ENCODE measurements at places on chromosomes 12 and 14.

GRCh38 chr12:29518407-29518806 lies 20.9 kb upstream of the OVCH1 start:
- no peak for DNase-seq

- DNase-seq: no peak
Observed at GRCh38 chr12:31015215-31015614, 58.4 kb upstream of the DDX11 start.

DNA sequence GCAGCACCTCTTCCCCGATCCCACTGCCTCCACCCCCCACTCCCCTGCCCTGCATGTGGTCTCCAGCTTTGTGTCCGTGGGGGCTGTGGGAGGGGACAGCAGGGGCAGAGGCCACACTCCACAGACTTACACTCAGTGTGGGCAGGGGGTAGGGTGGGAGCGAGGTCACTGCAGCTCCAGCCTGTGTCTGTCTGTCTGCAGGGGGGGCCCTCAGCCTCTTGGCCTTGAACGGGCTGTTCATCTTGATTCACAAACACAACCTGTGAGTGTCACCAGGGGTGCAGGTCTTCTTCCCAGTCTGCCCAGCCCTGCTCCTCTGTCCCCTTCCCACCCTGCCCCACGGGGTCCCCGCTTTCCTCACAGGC lies 6.5 kb downstream of the NOC4L start:
- no peak for DNase-seq

DNA sequence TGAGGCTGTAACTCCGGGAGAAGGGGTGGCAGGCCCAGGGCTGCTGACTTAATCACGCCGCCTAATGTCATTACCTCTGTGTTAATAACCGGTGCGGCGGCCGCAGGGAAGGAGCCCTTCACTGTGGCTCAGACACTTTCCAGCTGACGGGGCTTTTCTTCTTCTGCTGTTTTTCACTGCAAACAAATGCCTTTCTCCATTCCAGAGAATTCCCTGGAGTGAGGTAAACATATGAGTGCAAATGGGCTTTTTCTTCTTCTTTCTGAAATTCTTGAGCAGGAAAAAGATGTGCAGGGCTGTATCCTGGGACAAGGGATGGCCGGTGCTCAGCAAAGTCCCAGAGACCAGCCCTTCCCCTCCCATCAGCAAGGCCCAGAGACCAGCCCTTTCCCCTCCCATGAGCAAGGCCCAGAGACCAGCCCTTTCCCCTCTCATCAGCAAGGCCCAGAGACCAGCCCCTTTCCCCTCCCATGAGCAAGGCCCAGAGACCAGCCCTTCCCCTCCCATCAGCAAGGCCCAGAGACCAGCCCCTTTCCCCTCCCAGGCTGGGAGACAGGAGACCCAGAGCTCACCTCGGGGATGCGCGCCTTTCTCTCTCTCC lies 33.4 kb upstream of the FAM181A start:
- no peak for DNase-seq

DNA sequence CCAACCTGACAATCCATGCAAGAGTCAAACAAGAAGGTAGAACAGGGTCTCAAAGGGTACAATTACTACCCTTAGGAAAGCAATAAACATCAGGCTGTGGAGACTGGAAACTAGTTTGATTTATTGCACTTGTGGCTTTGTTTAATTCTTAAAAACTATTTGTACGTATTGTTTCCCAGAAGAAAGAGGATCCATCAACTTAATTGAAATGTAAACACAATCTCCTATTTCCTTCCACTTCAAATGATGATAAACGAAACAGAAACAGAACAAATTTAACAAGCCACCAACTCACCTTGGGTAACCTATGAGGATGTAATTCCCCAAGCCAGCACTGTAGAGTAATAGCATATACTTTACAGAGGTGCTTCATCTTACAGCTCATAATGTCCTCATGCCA lies 8.0 kb downstream of the STXBP6 start:
- DNase-seq: no peak

- DNase-seq: no peak
Observed at GRCh38 chr14:87041290-87042020, 951.5 kb downstream of the GALC start.

- no peak for DNase-seq
Observed at GRCh38 chr12:8638951-8639350, 23.7 kb downstream of the MFAP5 start.

DNA sequence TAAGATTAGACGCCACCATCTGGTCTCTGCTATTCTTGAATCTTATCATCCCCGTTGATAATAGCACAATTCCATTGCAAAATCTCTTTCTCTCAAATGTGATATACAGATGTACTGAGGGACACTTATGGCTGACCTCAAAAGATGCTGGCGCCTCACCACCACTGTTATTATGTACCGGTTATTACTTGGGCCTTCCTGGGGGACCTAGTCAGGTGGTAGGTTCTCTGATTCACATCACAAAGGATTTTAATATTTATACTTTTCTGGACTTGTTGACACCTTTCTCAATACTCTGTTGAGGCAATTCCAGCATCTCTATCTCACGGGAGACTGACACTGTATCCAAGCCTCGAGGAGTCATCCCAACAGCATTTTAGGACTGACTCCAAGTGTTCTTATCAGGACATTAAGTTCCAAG lies 21.3 kb upstream of the FAM234B start:
- DNase-seq: no peak

DNA sequence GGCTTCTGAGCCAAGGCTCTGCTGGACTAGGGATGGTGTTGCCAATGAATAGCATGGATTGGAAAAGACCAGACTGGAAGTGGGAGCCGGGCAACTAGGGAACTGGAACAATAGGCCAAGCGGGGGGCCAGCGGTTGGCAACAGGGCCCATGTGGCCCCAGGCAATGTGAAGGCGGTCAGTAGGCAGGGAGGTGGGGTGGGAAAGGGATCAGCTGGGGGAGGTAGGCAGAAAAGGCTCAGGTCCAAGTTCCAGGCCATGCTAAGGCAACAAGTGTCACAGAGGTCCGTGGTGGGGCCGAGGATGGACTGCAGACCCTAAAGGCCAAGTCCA lies 14.9 kb upstream of the MLXIP start:
- no peak for DNase-seq

- no peak for DNase-seq
Observed at GRCh38 chr14:32706721-32707519, 231.8 kb upstream of the NPAS3 start.

DNA sequence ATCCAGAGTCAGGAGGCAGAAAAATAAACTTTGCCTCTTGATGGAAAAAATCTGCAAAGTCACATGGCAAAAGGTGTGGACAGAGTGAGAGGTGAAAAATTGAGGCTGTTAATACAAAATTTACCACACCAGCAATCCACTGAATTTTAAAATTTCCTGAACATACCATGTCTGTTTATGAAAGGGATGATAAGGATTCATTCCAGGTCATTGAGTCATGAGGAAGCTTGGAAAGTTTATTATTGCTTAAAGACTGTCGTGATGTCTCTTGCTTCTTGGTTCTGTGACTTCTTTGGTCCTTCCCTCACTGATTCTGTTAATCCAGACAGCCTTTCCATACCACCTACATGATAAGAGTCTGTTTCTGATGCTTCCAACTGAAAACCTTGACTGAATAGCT lies 73.2 kb downstream of the TTC6 start:
- no peak for DNase-seq

- DNase-seq: no peak
Observed at GRCh38 chr14:84456946-84457345, 1073.0 kb upstream of the FLRT2 start.

DNA sequence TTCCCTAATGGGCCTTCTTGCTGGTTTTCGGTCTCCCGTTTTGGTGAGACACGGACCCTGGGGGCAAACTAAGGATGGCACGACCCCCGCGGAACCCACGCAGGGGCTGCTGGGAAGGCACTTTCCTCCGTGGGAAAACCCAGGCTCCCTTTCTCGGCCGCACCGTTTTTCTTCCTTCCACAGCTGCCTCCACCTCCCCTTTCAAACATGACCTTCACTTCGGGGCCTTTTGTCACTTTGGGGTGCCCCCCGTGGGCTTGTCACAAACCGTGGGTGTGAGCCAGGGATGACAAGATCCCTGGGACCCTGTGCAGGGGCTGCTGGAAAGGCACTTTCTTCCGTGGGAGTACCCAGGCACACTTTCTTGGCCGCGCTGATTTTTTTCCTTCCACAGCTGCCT lies 268.7 kb downstream of the ALG10 start:
- DNase-seq: no peak

- DNase-seq: no peak
Observed at GRCh38 chr12:4261655-4262054, 11.9 kb upstream of the CCND2 start.

- no peak for DNase-seq
Observed at GRCh38 chr14:52918486-52918885, 32.4 kb downstream of the FERMT2 start.

DNA sequence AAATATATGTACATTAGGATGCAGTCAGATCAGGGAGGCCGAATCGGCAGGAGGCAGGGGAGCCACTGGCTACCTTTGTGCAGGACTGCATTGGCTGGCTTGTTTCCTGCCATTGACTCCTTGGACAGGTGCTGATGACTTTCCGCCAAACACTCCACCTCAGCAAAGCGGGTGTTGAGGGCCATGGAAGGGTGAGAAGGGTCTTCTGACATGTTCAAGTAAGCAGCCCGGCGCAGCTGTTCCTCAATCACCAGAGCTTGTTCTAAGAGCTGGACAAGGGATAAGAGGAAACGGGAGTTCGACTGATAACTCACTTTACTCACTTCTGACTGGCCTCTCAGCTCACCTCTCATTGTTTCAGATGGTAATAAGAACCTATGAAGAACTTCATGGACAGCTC lies 4.9 kb upstream of the NOP2 start:
- no peak for DNase-seq

GRCh38 chr12:87382959-87383566 lies 646.1 kb downstream of the C12orf50 start:
- DNase-seq: no peak

DNA sequence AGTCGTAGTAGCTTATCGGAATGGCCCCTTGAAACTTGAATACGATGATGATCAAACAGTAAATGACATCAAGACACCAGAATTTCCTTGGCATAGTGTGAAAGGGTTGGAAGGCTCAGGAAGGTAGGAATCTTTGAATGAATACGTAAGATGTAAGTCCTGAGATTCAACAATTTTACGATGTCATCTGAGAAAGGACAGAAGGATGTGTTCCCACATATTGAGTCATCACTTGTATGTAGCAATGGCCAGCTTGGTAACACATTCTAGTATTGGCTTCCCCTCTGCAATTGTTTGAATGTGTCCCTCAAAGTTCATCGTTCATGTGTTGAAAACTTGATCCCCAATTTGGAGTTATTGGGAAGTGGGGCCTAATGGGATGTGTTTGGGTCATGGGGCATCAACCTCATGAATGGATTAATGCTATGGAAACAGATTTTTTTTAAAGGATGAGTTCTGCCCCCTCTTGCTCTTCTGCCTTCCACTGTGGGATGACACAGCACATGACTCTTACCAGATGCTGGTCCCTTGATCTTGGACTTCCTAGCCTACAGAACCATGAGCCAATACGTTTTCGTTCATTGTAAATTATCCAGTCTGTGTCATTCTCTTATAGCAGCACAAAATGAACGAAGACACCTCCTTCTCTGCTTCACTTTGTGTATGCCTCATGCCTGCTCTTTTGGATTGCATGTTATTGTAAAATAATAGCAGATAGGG lies 284.6 kb downstream of the BCAT1 start:
- DNase-seq: no peak

- DNase-seq: no peak
Observed at GRCh38 chr12:83010169-83010804, 323.6 kb downstream of the TMTC2 start.

DNA sequence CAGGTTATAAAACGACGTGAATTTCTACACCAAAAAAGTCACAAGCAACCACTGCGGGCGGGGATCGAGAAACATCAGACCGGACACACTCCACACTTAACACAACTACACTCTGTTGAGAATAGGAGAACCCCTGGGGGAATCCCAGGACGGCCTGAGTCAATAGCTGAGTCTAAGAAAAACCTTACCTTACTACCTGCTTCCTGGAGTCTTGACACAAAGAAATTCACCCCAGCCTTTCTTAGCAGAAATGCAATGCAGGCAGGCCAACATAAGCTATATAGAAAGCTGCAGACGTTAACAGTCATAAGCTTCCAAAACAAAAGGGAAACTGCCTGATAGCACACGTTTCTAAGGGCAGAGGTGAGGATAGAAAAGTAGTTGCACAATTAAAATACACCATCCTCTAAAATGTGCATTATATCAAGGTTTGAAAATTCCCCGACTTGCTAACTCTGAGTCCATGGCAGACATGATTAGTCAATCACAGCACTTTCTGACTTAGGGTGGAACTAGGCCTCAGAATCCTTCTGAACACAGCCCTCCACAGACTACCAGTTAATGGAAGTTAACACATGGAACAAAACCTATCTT lies 68.0 kb downstream of the CCDC88C start:
- DNase-seq: peak; percentile 59

GRCh38 chr12:111597831-111598636 lies 1.1 kb downstream of the ATXN2 start:
- no peak for DNase-seq

DNA sequence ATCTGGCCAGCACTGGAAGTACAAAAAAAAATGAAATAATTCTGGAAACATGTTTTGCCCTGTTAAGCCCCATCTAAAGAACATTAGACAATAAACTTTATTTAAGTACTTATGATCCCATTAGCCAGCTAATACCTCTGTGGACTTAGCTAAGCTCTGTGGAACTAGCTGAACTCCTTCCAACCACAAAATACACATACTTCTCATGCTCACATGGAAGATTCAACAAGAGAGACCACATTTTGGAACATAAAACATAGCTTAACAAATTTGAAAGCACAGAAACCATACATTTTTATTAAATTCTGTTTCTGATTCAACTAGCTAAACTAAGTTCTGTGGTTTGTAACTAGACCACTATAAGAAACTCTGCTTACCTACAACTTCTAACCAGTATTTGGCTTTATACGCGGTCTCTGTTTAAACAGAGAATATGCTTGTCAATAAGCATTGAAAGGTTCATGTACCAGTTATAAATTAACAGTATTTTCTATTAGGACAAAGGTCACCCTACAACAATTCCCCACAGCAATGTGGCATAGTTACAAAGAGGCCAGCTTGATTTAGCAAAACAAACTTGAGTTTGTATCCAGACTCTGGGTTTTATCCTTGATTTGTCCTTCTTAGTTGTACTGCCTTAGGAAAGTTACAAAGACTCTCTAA lies 300.1 kb downstream of the C12orf50 start:
- no peak for DNase-seq

DNA sequence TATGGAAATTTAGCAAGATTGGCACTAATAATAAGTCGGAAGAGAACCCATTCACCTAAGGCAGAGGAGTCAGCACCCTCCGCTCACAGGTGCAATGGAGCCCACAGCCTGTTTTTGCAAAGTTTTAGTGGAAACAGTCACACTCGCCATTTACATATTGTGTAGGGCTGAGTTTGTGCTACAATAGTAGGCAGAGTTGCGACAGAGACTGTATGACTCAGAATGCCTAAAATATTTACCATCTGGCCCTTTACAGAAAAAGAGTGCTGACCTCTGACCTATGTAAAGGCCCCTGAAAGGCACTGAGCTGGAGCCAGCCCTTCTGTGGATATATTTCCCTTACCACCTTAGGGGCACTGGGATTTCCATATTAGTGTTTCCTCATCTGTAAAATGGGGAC lies 79.0 kb downstream of the PRIMA1 start:
- no peak for DNase-seq
